Activated naive CD8-positive, alpha-beta T cell treated with anti-CD3 and anti-CD28 coated beads, Interleukin-2, amount 50 U/mL, for 16 hours (primary cell): ENCODE measurements at places on chromosomes 1 and 21.

DNA sequence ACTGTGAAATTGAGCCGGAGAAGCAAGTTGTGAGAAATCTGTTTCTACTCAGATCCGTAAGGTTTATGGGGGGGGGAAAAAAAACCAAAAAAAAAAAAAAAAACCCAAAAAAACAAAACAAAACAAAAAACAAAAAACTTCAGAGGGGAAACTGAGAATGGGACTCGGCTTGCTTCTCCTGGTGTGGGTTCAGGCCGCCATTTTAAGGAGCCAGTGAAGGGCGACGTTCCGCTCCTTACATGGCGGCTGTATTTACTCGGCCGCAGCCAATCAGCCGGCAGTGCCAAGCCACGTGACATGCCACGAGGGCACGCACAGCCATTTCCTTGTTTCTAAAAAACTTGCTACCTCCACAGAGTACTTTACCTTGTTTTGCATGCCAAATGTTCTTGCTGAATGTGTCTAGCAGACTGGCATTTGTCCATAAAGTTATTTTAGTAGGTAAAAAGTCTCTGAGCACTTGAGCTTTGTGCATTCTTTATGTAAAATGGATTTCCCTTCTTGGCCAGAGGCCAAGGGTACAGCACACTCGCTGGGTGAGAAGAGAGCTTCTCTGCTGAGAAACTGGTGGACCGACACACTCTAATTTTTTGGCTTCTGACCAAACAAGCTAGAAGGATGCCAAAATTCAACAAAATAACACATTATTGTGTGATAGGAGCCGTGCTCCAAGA, 101.8 kb downstream of the NFIA start:
- no peak for DNase-seq

DNA sequence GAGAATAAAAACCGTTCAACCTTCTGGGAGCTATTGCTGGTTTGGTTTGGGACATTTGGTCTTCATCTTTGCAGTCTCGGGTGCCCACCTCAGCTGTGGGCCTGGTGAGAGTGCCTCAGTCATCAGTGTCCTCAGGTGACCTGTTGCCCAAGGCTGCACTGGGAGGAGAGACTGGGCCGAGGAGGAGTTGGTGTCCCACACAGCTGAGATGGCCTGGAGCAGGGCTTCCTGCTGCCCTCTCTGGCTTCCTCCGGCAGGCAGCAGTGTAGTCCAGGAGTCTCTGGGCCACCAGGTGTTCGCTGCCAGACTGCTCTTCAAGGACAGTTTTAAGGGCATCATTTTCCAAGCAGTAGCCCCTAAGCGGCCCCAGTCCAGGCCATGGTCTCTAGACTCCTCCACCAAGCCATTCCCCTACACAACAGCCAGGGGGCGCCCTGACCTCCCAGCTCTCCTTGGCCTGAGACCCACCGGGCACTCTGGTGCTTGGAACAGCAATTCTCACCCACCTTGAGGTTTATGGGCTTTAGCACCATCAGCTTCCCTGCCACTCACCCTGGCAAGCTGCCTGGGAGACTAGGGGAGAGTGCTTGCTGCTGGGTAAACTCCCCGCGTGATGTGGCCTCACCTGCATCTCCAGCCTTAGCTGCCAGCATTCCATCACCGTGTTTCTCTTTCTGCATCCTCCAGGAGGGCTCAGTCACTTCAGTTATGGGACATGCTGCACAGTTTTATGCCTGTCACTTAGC, 9.1 kb upstream of the SYTL1 start:
- DNase-seq = no peak

DNA sequence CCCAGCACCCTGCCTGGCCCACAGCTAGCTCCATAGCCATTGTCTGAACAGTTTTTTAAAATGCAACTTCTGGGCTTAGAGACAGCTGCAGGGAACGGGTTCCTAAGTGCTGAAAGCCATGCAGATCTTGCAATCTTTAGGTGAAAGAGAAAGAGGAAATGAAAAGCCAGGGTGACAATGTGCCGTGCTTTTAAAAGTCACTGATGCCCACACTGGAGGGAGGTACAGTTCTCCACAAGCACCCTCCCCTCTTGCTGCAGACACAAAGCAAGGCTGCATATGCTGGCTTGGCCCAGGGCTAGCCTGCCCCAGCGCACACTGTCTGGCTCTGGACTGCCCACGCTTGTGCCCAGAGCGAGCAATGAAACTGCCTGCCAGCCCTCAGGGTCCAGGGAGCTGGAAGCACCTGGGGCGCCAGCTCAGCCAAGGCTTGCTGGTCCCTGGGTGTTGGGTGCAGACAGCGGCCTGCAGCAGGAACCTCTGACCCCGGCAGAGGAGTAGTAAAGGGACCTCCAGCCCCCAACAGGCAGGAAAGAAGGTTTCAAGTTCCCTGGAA, 70.4 kb downstream of the AJAP1 start:
- DNase-seq = no peak

DNA sequence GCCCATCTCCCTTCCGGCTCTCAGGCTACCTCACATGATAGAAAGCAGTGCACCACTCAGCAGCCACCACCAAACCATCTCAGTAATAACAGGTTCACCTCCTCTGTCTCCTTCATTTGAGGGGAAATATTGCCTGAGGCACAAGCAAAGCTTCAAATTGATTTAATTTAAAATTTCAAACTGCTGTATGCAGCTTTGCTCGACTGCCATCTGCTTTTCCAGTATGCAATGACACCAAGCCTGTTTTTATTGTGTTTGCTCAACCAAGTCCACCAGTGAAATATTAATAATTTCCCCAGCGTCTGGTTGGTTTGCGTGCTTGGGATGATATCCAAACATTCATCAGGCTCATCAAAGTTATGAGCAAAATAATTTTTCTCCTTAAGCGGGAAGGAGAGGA, 552.4 kb upstream of the DAB1 start:
- no peak for DNase-seq

DNA sequence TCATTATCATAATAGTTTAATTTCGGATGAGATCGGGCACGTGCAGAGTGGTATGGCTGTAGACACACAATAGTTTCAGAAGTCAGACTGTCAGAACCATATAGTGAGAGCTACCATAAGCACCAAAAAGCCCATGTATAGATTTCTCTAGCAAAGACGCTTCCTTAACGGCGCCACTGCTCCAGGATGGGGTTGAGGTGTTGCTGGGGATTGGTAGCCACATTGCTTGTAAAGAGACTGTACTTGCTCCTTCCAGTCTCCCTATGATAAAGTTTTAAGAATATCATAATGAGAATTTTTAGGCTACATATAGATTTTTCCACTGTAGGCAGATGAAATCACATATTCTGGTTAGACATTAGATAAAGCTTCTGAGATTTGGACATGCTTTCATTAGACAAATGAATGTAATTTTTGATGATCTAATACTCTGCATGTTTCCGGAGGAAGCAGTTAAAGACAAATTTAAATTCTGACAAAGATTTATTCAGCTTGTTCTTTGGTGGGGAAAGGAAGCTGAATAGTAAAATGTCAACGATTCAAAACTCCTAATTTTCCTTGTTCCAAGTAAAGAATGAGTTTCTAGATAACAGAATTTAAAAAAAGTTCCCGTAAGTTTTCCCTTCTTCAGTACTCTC, 77.7 kb downstream of the MAP3K7CL start:
- no peak for DNase-seq
